CD4-positive, alpha-beta T cell treated with Interferon alpha-2 for 1 hour (primary cell): ENCODE measurements at places on chromosomes 2 and 18.
A peak's percentile ranks its signal among the peaks of the same experiment; 100 is the strongest.

DNA sequence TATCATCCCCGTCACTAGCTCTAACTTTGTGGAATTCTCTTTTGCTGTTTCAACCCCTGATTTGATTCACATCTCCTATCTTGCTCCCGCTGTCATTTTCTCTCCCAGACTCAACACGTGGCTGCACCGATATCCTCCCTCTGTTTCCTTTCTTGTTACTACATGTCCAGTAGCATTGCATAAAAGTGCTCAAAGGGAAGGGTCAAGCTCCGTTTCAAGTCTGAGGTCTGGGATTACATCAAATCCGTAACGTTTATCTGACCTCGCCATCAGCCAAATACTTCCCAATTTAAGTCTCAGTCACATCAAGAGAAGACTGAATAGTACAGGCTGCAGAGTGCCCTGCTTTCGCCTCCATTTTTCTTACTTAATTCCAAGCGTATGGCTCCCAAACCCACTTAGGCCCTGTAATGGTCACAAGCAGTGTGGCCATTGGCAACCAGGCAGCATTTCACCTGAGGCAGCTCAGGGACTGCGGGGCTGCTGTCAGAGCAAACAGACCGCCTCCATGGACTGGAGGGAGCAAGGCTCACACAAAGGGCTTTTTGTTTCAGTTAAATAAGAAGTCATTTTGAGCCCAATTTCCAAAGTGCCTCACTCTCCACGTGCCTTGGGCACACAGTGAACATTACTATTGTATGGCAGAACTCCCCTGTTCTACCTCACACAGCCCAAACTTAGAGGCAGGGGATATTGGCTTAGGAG lies 217.8 kb downstream of the BCL11A start:
- no peak for DNase-seq

- no peak for DNase-seq
Measured at GRCh38 chr18:50638884-50639420, 79.1 kb downstream of the MAPK4 start.

GRCh38 chr2:229715895-229716507 lies 1.6 kb upstream of the DNER start:
- DNase-seq, result peak; percentile 36

DNA sequence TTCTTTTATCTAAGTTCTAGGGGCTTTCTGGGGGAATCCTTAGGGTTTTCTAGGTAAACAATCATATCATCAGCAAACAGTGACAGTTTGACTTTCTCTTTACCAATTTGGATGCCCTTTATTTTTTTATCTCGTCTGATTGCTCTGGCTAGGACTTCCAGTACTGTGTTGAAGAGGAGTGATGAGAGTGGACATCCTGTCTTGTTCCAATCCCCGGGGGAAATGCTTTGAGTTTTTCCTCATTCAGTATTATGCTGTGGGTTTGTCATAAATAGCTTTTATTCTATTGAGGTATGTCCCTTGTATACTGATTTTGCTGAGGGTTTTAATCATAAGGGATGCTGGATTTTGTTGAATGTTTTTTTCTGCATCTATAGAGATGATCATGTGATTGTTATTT lies 549.5 kb downstream of the EPHA4 start:
- no peak for DNase-seq

GRCh38 chr18:46423226-46423805 lies 233.7 kb downstream of the LOXHD1 start:
- no peak for DNase-seq

- DNase-seq, result no peak
Measured at GRCh38 chr2:206642075-206643025, at the start of gene FAM237A. FAM237A (plus strand) TSS chr2:206642487; CDS start chr2:206644237, 1,750 bp downstream.

DNA sequence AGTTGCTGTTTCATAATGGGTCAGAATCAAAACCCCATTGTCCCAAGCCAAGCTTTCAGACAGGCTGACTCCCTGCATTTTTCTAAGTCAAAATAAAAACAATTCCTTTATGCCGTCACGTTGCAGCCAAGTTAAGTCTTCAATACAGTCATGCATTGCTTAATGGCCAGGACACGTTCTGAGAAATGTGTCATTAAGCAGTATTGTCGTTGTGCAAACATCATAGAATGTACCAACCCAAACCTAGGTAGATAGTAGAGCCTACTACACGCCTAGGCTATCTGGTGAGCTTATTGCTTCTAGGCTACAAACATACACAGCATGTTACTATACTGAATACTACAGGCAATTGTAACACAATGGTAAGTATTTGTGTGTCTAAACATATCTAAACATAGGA lies 160.4 kb upstream of the FOSL2 start:
- DNase-seq, result no peak

DNA sequence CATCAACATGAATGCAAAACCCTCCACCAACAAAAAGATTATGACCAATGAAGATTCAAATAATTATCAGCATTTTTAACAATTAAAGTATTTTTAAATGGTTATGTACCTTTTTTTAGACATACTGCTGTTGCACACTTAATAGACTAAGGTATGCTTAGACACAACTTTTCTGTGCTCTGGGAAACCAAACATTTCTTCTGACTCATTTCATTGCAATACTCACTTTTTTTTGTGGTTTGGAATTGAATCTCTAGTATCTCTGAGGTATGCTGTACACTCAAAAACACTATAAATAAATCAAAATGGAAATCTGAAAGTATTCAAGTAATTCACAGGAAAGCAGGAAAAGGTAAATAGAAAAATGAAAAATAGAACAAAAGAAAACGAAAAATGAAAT lies 247.9 kb upstream of the POU3F3 start:
- no peak for DNase-seq
